ENCODE measurements at places on chromosomes 7 and 10.

DNA sequence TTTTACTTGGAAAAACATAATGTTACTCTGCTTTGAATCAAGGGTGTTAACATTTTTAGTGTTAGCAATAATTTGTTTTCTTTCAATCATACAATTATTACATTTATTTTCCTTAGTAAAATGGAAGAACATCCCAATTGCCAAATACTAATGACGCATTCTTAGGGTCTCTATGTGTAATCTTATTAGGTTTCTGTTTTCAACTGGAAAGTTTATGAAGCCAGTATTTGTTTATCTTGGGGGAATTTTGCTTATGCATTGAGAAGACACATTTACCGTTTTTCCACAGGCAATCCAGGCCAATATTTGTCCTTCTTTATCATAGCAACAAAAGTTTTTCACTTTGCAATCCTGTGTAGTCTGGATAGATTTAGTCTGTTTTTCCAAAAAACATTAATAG, 134.5 kb downstream of the CPED1 start:
- DNase-seq, result no peak

DNA sequence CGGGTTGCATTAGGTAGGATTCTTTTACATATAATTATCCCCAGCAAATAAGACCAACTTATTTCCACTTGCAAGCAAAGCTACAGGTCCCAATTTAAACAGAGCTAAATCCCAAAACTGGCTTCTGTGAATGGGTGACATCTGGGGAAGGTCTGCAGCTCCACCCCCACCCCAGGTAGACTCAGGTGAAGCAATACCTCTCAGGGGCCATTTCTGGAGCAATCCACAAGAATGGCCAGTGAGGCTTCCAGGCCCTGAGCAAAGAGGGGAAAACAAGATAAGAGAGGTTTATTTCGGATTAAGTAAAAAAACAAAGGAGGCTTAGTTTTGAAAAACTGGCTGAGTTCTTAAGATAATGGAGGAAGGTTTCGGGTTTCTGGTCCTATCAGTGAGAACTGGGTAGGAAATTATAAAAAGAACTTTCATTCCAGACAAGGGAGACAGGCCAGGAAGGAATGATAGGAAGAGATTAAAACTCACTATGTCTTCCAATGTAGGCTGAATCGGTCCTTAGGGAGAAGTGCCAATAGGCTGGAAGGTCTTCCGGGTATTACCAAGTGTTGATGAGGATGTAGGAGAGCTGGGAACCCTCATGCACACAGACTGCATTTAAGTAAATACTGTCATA, 25.4 kb downstream of the SH3PXD2A start:
- no peak for DNase-seq

GRCh38 chr7:128099204-128099671, 68.0 kb upstream of the LRRC4 start:
- DNase-seq, result no peak

DNA sequence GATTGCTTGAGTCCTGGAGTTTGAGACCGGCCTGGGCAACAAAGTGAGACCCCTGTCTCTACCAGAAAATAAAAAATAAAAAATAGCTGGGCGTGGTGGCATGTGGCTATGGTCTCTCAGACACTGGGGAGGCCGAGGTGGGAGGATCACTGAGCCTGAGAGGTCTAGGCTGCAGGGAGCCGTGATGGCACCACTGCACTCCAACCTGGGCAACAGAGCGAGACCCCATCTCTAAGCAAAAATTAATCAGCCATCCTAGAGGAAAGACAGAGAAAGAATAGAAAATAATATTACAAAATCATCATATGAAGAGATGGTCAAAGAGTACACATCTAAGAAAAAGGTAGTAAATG, 4.9 kb upstream of the EPHB4 start:
- no peak for DNase-seq

GRCh38 chr7:151454305-151454704, 14.4 kb upstream of the CRYGN start:
- DNase-seq, result no peak

- no peak for DNase-seq
These were observed 11.6 kb upstream of the ERCC6 start for GRCh38 chr10:49550563-49550962.

- DNase-seq, result no peak
These were observed 97.3 kb downstream of the CFAP58 start for GRCh38 chr10:104450954-104451353.

GRCh38 chr10:101612872-101613271, 24.8 kb downstream of the DPCD start:
- no peak for DNase-seq

DNA sequence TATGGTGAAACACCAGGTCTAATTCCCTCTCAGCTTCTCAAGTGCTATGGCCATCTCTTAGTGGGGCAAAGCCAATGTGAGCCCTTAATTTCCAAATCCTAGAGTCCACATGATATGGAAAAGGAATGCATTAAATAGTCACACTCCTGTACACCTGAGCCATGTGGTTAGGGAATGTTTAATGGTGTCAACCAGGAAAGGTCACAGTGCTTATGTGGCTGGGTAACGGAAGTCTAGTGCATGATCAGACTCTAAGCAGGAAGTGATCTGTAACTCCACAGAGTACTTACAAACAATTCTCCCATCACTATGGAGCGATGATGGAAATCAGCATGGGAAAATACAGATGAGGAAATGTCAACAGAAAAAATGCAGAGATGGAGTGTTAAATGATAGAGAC, 148.8 kb downstream of the MAGI2 start:
- no peak for DNase-seq

DNA sequence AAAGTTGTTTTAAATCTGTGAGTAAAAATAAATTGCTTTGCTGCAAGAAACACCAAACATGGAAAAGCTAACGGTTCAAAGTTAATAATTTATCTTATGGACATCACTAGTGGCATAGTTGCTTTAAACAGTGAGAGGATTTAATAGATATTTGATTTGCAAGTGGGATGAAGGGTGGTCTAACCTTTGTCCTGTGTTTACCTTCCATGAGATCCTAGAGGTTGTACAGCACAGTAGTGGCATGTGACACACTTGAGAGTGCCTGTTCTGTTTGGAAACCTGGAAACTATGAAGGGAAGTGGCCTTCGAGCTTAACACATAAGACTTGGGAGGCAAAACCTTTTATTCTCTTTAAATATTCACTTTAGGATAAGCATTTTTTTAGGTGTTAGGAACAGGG, 16.0 kb downstream of the EGFR start:
- no peak for DNase-seq

DNA sequence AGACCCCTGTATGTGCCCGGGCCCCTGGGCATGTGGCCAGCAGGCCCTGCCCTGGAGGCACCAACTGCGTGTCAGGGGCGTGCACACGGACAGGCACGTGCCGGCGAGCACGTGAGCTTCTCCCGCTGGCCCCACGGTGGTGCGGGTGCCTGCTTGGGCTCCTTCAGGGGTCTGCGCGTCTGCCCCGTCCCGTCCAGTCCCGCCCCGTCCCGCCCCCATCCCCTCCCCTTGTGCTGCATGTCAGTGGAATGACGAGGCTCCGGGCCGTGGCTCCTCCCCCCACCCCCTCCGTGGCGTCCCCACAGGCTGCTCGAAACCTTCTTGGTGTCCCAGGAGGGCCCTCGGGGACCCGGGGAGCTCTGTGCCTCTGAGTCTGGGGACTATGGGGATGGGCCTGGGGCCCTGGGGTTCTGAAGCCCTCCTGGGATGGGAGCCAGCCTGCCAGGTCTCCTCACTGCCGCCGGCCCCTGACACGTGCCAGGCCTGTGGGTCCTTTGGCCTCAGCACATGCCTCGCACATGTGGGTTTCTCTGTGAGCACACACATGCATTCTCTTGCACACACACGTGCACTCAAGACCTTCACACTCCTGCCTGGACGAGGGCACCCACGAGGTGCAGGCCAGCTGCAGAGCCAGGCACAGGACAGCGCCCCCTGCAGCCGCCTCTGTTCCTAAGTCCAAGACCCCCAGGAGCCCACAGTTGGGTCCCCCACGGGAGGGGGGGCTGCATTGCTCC, 27.5 kb upstream of the AMZ1 start:
- DNase-seq, result no peak

GRCh38 chr10:3882855-3883254, 97.8 kb upstream of the KLF6 start:
- no peak for DNase-seq

GRCh38 chr7:128003167-128003566, 28.1 kb downstream of the LRRC4 start:
- DNase-seq, result no peak

- DNase-seq, result no peak
These were observed 28.2 kb upstream of the GOLGA7B start for GRCh38 chr10:97821308-97822038.

GRCh38 chr10:34430685-34431084, 384.4 kb downstream of the PARD3 start:
- no peak for DNase-seq

DNA sequence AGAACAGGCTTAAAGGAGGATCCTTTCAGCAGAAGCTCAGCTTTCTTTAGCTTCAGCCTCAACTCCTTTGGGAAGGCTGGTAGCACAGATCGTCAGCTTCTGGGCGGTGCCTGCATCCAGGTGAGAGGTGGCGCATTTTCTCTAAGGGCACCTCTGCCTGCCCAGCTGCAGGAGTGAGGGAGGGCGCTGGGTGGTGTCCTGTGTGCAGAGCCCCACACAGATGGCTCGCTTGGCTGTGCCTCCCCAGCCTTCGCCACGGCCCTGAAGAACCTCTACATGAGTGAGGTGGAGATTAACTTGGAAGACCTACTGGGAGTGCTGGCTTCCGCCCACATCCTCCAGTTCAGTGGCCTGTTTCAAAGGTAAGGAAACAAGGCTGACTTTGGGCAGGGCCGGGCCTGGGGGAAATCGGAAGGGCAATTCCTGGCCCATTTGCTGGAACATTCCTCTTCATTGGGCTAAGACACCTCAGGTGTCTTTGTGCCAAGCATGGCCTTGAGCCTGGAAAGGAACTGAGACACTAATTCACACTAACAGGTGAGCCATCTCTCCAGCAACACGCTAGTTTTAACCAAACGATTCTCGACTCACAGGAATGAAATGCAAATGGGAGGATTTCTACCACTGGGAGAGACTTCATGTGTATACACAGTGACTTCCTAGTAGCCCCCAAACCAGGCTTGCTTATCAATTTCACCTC, 19.9 kb downstream of the BTBD16 start:
- no peak for DNase-seq

DNA sequence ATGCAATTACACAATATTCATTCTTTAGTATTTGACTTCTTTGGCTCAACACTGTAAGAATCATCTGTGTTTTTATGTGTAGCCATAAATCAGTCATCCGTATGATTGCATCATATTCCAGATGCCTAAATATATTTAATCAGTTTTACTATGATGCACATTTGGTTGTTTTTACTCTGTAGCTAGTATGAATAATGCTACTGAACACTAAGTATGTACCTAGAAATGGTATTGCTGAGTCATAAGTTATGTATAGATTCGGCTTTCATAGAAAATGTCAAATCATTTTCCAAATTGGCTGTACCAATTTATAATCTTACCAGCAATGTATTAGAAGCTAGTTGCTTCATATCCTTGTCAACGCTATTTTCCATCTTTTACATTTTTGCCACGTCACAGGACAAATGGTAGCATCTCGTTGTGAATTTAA, 197.3 kb upstream of the PLXNA4 start:
- DNase-seq, result no peak

DNA sequence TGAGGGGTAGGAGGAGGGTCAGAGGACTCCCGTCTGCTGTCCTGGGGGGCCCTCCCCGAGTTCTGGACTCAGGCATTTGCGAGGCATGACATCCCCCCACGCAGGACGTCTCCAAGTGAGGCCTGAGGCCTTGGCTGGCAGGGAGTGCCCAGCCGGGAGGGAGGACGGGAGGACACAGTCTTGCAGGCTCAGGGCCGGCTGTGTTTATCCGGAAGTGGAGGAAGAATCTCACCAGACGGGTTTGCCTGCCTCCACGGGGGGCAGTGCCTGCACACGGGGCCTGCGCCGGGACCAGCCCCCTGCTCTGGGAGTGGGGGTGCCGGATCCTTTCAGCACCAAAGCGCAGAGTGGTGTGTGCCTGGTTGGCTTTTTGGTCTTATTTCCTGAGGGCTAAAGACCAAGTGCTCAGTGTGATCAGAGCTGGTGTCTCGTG, 10.9 kb downstream of the PWWP2B start:
- DNase-seq, result no peak

DNA sequence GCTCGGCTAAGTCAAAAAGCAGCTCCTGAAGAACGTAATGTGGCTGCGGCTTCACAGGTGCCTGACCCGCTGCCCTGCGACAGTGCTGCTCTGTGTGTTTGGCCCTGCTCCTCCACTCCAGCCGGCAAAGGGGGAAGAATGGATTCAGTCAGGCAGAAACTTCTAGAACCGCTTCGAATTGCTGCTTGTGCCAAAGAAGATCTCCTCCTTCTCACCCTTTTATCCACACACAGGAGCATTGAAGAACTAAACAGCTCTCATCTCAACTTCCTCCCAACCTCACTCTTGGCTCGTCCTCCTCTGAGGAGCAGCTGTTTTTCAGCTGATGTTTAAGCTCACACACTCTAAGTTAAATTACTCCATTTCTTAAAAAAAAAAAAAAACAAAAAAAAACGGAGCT, 651.4 kb downstream of the INHBA start:
- no peak for DNase-seq

DNA sequence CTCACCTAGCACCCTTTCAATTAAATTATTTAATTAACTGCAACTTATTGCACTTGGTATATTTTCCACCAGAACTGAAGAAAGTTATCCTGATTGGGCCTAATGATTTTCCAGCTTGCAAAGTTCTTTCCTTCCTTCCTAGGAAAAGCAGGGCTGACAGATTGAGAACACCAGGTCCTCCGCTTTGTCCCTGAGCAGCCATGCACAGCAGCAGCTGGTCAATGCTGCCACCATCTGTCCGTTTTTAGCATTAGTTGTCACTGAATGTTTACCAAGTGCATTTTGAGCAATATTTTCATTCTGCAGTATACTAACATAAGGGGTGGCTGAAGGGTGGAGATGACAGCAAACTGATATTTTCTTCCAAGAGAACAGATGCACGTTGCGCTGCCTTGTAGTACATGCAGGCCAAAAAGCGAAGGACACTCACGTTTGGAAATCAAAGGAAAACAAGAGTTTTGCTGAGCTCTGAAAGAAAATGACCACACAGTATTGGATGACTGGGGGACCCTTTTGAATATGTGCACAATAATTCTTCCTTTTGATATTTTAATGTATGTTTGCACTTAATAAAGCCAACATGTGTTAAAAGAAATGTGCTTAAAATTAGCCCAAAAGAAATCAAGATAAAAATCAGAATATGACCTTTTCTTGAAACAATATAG, 248.8 kb upstream of the PTN start:
- no peak for DNase-seq

- no peak for DNase-seq
These were observed 22.7 kb downstream of the ELFN1 start for GRCh38 chr7:1692515-1693418.

Measured in stimulated activated CD8-positive, alpha-beta memory T cell treated with anti-CD3 and anti-CD28 coated beads, Interleukin-2, amount 100 ng/mL, for 1 hour (primary cell).